ENCODE measurements at places on chromosomes 16 and 17.
A peak's percentile ranks its signal among the peaks of the same experiment; 100 is the strongest.

DNA sequence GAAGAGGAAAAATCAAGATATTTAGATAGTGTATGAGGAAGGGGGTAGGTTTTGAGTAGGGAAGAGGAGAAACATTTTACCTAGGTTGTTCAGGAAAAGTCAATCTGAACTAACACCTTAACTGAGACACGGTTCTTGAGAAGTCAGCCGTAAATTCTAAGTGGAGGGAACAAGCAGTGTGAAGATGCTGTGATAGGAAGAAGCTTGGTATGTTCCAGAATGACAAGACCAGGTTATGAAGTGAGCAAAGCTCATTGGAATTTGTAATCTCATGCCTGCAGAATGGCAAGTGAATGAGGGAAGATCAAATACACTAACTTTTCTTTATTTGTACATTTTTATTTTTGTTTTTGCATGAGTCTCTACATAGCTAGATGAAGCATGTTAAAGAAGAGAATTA, 307.6 kb downstream of the ZFHX3 start:
- DNase-seq = no peak

GRCh38 chr17:15462976-15463772, 4.2 kb downstream of the CDRT4 start:
- no peak for DNase-seq

DNA sequence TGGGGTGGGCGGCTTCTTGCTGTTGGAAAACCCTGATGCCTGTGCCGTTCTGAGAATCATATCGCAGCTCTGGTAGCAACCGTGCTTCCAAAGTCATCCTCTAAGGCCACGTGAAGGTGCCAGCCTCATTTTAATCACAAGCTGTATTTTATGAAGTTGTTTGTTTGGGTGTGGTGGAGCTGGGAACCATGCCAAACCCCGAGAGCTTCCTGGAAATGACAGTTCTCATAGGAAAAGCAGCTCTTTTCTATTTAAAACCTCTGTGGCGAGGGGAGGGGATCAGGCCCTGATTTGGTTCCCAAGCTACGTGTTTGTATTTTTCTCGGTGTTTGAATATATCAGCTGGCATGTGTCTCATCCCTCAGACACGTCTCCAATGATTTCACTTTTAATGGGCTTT, 21.7 kb downstream of the KNOP1 start:
- DNase-seq = peak; percentile 80

- DNase-seq = no peak
Observed at GRCh38 chr16:63066552-63066951, 1030.3 kb upstream of the CDH8 start.

DNA sequence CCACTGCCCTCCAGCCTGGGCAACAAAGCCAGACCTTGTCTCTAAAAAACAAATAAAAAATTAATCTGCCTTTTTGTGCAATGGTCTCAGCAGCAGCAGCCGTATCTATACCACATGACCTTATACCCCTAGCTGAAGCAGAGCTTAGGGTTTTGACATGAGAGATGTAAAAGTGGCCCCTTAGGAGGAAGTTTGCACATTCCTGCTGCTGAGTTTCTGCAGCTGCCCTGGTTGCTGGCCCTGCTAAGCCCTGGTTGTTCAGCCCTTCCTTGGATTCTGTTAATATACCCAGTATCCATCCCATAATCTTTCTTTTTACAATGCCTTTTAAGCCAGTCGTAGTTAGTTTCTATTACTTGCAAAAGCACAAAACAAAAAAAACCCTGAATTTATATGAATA, 33.0 kb upstream of the PRKCB start:
- no peak for DNase-seq

GRCh38 chr16:46743232-46743719, 4.9 kb downstream of the MYLK3 start:
- DNase-seq = peak; percentile 67

GRCh38 chr16:86072328-86073102, 173.6 kb downstream of the IRF8 start:
- DNase-seq = peak; percentile 67

DNA sequence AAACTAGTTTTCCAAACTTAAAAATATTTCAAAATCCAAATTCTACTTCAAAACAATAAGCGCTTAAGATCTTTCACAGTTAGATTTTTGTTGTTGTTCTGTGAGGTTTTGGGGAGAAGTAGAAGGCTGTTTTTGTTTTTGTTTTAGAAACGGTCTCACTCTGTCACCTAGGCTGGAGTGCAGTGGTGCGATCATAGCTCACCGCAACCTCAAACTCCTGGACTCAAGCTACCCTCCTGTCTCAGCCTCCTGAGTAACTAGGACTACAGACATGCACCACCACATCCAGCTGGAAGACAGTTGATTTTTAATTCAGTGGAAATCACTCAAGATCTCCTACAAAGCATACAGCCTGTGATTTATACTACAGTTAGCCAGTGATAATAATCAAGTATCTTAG, 2.7 kb downstream of the SHCBP1 start:
- DNase-seq = no peak

DNA sequence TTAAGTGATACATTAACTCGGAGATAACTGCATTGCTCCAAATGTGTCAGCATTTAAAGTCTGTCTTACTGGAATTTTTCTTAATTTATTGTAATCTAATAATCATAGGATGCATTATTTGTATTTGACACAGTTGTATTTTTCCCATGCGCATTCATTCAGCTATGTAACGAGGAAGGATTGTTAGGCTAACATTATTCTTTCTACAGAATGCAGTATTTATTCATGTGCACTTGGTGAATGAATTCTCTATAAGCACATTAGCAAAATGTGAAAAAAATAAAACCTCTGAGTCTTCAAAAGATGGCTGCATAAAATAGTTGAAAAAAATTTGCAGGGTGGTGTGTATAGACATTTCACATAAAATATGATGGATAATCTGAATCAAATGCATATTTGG, 168.6 kb downstream of the CNTNAP4 start:
- no peak for DNase-seq

DNA sequence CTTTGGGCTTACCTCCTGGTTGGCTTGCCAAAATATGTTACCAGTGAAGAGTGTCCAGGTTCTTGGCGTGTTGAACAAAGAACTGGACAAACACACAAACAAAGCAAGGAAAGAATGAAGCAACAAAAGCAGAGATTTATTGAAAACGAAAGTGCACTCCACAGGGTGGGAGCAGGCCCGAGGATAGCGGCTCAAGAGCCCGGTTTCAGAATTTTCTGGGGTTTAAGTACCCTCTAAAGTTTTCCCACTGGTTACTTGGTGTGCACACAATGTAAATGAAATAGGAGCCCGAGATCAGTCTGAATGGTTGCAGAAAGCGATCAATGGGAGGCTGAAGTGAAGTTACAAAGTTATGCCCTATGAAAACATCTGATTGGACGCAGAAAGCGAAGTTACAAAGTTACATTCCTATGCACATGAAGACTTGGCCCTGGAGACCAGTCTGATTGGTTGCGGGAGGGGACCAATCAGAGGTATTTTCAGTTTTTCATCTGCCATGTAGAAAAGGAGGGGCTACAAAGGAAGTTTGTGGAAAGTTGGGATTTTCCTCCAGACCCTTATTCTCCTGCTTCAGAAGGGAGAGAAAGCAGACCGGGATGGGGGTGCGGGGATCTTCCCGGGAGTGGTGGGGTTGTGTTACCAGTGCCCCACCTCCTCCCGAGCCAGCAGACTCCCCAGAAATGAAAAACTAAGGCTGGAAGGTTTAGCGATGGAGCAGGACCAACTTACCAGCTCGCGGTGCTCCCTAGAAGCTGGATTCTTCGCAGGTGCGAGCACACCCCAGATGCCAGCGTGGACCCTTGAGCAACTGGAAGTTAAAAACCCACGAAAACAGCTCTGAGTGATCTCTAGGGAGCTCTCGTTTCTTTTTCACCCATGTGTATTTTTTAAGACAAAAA, at the start of gene SLFN12:
SLFN12 (minus strand) TSS at position 325 of the 899 bp plus-strand sequence. CDS start 9,472 bp downstream, outside the sequence.
- no peak for DNase-seq

- DNase-seq = no peak
Observed at GRCh38 chr17:14228903-14229302, 7.8 kb downstream of the CDRT15 start.

- no peak for DNase-seq
Observed at GRCh38 chr16:17076092-17076754, 394.5 kb downstream of the XYLT1 start.

- no peak for DNase-seq
Observed at GRCh38 chr17:15649861-15650421, 30.4 kb upstream of the FBXW10B start.

- no peak for DNase-seq
Observed at GRCh38 chr17:64009571-64010402, 10.6 kb downstream of the ICAM2 start.

GRCh38 chr16:14345512-14346115, 274.5 kb downstream of the MRTFB start:
- no peak for DNase-seq

GRCh38 chr17:10060526-10060925, 137.9 kb downstream of the GAS7 start:
- DNase-seq = no peak

DNA sequence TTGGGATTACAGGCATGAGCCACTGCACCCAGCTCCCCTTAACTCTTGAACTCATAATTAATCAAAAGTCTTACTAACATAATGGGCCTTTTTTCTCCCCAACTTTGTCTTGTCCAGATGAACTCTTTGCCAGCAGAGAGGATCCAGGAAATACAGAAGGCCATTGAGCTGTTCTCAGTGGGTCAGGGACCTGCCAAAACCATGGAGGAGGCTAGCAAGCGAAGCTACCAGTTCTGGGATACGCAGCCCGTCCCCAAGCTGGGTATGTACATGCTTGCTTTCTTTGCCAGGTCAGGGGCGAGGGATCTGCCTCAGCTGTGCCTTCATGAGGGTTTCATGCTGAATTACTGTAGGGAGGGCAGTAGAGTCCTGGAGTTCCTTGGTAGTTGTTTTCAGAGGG, 25.3 kb downstream of the NMT1 start:
- DNase-seq = no peak

GRCh38 chr16:21101631-21102420, 48.8 kb downstream of the DNAH3 start:
- DNase-seq = no peak

DNA sequence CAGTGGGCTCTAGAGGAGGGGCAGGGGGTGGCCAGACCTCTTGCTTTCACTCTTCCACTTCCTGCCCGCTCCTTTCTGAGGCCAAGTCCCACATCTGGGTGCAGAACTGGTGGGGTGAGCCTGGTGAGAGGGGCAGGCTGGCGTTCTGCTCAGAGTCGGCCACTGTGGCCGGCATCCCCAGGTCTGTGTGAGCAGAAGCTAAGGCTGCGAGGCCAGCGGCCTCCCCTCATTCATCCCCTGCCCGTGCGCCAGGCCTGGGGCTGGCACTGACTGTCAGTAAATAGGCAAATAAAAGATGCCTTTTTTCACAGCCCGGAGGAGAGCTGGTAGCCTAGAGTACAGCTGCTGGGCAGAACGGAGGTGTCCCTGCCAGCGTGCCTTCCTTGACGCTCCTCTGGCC, 1.2 kb downstream of the DEF8 start:
- DNase-seq = no peak

DNA sequence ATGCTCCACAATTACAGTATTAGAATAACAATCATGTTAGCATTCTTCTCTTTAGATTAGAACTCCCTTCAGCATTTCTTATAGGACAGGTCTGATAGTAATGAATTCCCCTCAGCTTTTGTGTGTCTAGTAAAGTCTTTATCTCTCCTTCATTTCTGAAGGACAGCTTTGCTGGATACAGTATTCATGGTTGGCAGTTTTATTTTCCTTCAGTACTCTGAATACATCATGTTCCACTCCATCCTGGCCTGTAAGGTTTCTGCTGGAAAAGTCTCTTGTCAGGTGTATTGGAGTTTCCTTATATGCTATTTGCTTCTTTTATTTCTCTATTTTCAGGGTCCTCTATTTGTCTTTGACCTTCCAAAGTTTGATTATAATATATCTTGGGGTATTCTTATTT, 4.0 kb upstream of the ABCA10 start:
- peak; percentile 14 for DNase-seq

DNA sequence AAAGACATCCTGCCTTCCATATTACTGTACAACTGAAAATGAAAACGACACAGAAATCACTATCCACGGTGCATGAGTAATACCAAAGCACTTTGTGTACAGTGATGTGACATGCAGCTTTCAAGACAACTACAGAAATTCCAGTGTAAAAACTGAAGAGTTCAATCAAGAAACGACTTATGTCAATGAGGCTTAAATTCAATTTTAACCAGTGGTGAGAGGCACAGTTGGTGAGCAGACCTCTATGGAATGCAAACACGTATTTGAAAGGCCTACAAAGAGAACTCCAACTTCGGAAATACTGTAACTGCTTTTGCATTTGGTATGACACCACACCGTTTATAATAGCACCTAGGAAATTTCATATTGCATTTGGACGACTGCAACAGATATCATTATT, 87.6 kb downstream of the USP31 start:
- DNase-seq = no peak

DNA sequence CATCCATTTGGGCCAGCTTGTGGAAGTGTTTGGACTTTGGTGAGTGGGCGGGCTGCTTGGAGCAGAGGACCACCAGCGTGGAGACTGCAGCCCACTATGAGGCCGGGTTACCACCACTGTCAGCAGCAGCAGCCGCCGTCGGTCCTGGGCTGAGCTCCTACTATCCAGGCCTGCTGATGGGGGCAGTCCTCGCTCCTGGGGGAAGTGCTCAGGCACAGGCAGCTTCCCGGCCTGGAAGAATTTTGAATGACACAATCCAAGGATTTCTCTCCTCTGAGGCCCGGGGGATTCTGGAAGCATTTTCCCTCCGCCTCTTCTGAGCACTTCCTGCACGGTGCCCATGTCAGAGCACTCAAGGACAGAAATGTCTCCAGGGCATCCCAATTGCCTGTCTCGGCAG, 5.3 kb upstream of the NOD2 start:
- DNase-seq = no peak

GRCh38 chr16:52497067-52497816, 49.7 kb downstream of the TOX3 start:
- DNase-seq = no peak

- no peak for DNase-seq
Observed at GRCh38 chr17:58665946-58666857, 25.6 kb downstream of the TEX14 start.

- DNase-seq = peak; percentile 5
Observed at GRCh38 chr16:50902457-50902856, 160.6 kb downstream of the CYLD start.

DNA sequence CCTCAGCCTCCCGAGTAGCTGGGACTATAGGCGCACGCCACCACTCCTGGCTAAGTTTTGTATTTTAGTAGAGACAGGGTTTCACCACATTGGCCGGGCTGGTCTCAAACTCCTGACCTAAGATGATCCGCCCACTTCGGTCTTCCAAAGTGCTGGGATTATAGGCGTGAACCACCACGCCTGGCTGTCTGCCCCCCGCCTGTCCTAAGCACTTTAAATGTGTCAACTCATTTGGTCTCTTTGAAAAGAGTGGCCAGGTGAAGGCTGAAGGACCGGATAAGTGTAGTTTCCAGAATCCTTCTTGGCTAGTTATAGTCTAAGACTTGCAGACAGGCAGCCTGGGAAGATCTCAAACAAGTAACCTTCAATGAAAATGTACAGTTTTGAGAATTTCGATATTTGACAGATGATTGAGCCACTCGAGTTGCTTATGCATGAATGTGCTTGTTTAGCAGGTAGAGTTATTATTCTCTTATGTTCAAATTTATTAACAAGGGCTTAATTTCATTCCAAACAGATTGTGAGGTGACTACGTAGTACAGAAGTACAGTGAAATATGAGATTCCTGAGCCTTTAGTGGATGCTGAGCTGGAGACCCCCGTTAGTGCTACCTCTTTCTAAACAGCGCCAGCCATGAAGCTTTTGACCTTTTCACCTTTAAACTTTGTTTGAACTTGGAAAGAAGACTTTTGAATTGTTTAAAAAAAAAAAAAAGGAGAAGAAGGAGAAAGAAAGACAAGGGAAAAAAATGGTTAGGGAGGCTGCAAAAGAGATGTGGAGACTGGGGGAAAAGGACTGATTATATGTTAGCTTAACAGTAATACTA, 164.4 kb upstream of the TBX2 start:
- DNase-seq = no peak

All from KBM-7 (cell line).